ENCODE measurements at places on chromosomes 1 and 21.

- H3K27me3 ChIP-seq, result no peaks in the 10 kb centered on the region
- no peak for DNase-seq
- H3K4me1 ChIP-seq, result no peaks in the 10 kb centered on the region
- no peak overlapping the region for H3K27ac ChIP-seq
Measured at GRCh38 chr1:222417264-222417663, 130.6 kb downstream of the HHIPL2 start.

DNA sequence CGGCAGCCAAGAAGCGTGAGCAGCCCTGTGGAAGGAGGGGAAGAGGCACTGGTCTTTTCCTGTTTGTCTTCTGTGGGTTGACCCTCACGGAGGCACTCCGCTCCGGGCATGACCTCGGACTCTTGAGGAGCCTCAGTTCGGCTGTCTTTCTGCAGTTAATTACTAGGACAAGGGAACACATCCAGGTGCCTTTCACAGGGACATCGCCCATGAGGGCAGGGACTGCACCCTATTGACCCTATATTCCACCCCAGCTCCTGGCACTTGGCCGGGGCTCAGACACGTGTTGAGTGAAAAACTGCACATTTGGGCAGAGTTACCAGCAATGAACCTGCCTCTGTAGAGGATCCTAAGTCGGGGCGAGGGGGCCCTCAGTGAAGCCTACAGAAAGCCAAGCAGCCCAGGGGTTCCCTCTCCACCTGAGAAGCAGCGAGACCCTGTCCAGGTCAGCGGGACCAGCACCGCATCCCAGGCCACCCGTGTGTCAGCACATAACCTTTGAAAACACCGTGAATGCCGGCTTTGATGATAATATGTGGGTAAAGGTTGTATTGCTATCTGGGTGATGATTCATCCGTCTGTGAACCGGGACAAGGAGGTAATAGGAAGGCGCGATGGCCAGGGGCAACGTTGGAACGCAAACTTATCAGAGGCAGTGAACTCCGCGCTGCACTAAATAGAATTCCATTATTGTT, 161.4 kb upstream of the ARHGEF16 start:
- no peaks in the 10 kb centered on the region for H3K4me1 ChIP-seq
- no peak for DNase-seq
- no peak overlapping the region for H3K27ac ChIP-seq
- H3K36me3 ChIP-seq, result no peaks in the 10 kb centered on the region
- H3K27me3 ChIP-seq, result peaks cover 89% of the 10 kb centered on the region

- no peaks in the 10 kb centered on the region for H3K36me3 ChIP-seq
- DNase-seq, result no peak
- H3K4me1 ChIP-seq, result no peaks in the 10 kb centered on the region
- H3K4me3 ChIP-seq, result no peak overlapping the region
- H3K27me3 ChIP-seq, result peaks cover 15% of the 10 kb centered on the region
Measured at GRCh38 chr1:7233237-7233540, 447.9 kb downstream of the CAMTA1 start.

- no peaks in the 10 kb centered on the region for H3K4me1 ChIP-seq
- peaks cover 78% of the 10 kb centered on the region for H3K36me3 ChIP-seq
- DNase-seq, result no peak
- no peak overlapping the region for H3K4me3 ChIP-seq
- H3K27me3 ChIP-seq, result no peaks in the 10 kb centered on the region
Measured at GRCh38 chr1:156937883-156938282, 17.5 kb downstream of the LRRC71 start.

- H3K27me3 ChIP-seq, result peaks cover 91% of the 10 kb centered on the region
- no peak for DNase-seq
- H3K4me1 ChIP-seq, result peaks cover 34% of the 10 kb centered on the region
- H3K4me3 ChIP-seq, result no peak overlapping the region
- no peak overlapping the region for H3K27ac ChIP-seq
Measured at GRCh38 chr1:205451759-205452164, 4.1 kb downstream of the BLACAT1 start.

GRCh38 chr1:41626616-41627375, 142.3 kb upstream of the EDN2 start:
- no peak overlapping the region for H3K4me3 ChIP-seq
- DNase-seq, result peak; percentile 70
- H3K36me3 ChIP-seq, result no peaks in the 10 kb centered on the region
- peaks cover 41% of the 10 kb centered on the region for H3K4me1 ChIP-seq

DNA sequence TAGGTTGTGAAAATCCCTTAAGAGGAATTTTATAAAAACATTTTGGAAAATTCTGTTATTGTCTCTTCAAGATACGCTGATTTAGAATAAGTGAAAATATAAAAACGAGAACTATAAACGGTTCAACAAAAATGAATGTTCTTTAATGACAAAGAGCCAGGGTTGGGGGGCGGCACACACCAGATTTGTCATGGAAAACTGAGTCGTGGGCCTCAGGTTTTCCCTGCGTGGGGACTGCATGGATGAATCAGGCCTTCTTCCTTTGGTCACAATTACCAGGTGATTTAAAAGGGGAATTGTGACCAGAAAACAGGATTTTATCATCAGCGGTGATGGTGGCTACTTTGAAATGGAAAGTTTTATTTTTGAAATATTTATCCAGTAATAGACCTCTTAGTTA, 8.6 kb downstream of the LHX4 start:
- H3K27ac ChIP-seq, result no peak overlapping the region
- no peaks in the 10 kb centered on the region for H3K36me3 ChIP-seq
- peak; percentile 1 for DNase-seq

DNA sequence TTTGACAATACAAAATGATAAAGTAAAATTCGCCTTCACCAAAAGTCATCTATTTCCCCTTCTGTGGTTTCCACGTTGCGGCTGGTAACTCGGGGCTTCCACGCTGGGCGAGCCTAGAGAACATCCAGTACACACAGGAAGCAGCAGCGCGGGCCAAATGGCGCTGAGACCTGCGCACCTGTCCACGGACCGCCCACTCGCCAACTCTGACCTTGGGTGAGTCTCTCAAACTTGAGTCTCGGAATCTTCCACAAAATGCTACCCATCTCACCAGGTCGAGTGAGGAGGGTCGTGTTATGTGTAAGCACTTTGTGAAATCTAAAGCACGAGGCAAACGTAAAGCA, 820 bp upstream of the TTF2 start:
- H3K27ac ChIP-seq, result peak overlapping the region; percentile 85
- H3K4me1 ChIP-seq, result peaks cover 22% of the 10 kb centered on the region
- DNase-seq, result peak; percentile 88
- no peaks in the 10 kb centered on the region for H3K27me3 ChIP-seq
- H3K4me3 ChIP-seq, result peak overlapping the region; percentile 89

- H3K36me3 ChIP-seq, result no peaks in the 10 kb centered on the region
- no peak overlapping the region for H3K27ac ChIP-seq
- no peak for DNase-seq
- no peaks in the 10 kb centered on the region for H3K27me3 ChIP-seq
- H3K4me3 ChIP-seq, result no peak overlapping the region
Measured at GRCh38 chr1:16006552-16007485, 2.8 kb downstream of the SRARP start.

GRCh38 chr1:171550050-171550449, 64.7 kb downstream of the PRRC2C start:
- DNase-seq, result no peak
- no peak overlapping the region for H3K27ac ChIP-seq
- no peaks in the 10 kb centered on the region for H3K27me3 ChIP-seq
- H3K4me1 ChIP-seq, result peaks cover 8% of the 10 kb centered on the region
- H3K36me3 ChIP-seq, result peaks cover 72% of the 10 kb centered on the region

DNA sequence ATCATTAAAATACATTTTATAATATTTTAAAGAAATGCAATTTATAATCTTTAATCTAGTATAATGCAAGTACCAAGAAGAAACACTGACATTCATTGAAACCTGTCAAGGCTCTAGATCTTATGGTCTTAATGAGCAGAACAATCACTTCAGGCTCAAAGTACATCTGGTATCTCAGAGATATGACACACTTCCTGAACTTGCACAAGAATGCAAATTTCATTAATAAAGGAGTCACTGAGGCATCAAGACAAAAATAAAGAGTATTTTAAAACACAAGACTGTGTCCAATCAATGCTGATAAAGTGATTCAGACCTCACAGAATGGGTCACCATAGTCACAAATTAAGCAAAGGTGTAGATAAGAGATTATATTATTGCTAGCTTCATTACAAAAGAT, 178.1 kb downstream of the AK5 start:
- no peak overlapping the region for H3K4me3 ChIP-seq
- no peaks in the 10 kb centered on the region for H3K36me3 ChIP-seq
- H3K27me3 ChIP-seq, result no peaks in the 10 kb centered on the region

GRCh38 chr1:234841710-234842231, 231.8 kb upstream of the IRF2BP2 start:
- DNase-seq, result no peak
- H3K27ac ChIP-seq, result no peak overlapping the region
- H3K36me3 ChIP-seq, result no peaks in the 10 kb centered on the region
- H3K4me1 ChIP-seq, result peaks cover 10% of the 10 kb centered on the region
- no peaks in the 10 kb centered on the region for H3K27me3 ChIP-seq

- H3K27me3 ChIP-seq, result no peaks in the 10 kb centered on the region
- no peak overlapping the region for H3K27ac ChIP-seq
- DNase-seq, result no peak
Measured at GRCh38 chr1:94528299-94528698, 13.3 kb downstream of the F3 start.

- H3K4me3 ChIP-seq, result no peak overlapping the region
- DNase-seq, result no peak
- no peaks in the 10 kb centered on the region for H3K27me3 ChIP-seq
- H3K36me3 ChIP-seq, result no peaks in the 10 kb centered on the region
Measured at GRCh38 chr21:43632373-43632905, 26.8 kb downstream of the HSF2BP start.

GRCh38 chr1:9593492-9594465, 5.1 kb downstream of the TMEM201 start:
- DNase-seq, result no peak
- H3K36me3 ChIP-seq, result peaks cover 22% of the 10 kb centered on the region
- peaks cover 52% of the 10 kb centered on the region for H3K4me1 ChIP-seq

DNA sequence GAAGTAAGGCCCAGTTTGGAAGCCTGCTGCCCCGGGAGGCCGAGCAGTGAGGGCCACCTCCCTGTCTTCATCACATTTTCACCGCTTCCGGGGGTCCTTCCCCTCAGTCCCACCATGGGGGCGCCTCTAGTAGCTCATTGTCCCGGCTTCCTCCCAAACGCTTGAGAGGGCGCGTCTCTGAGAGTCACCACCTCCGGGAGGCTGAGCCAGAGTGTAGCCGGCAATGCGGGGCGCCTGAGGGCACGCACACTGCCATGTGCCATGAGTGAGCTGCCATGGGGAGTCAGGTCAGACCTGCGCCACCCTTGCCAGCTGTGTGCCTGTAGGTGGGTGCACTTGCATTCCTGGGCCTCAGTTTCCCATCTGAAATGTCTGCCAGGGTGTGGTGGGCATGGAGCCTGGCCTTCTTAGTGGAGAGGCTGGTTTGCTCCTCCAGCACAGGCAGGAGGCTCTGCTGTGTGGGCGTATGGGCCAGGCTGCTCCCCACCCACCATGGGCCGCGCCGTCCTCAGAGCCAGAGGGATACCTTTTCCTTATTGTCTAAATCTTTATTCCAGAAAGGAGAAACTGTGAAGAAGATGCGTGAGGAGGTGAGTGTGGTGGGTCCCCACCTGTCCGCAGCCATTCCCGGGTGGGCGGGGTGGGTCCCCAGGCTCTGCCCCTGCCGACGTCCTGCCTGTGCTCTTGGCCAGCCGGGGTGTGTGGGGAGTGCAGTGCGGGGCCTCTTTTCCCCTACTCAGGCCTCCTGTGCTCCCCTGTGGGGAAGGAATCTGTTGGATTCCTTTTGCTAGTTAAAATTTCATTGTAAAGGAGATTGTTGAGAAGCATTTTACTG, 81.3 kb upstream of the COL6A1 start:
- H3K27ac ChIP-seq, result no peak overlapping the region
- H3K36me3 ChIP-seq, result peaks cover 2% of the 10 kb centered on the region
- no peaks in the 10 kb centered on the region for H3K4me1 ChIP-seq
- H3K4me3 ChIP-seq, result no peak overlapping the region

- H3K36me3 ChIP-seq, result no peaks in the 10 kb centered on the region
- no peak overlapping the region for H3K27ac ChIP-seq
- no peaks in the 10 kb centered on the region for H3K27me3 ChIP-seq
- no peak overlapping the region for H3K4me3 ChIP-seq
- peaks cover 13% of the 10 kb centered on the region for H3K4me1 ChIP-seq
Measured at GRCh38 chr1:86922445-86922844, 8.0 kb downstream of the HS2ST1 start.

DNA sequence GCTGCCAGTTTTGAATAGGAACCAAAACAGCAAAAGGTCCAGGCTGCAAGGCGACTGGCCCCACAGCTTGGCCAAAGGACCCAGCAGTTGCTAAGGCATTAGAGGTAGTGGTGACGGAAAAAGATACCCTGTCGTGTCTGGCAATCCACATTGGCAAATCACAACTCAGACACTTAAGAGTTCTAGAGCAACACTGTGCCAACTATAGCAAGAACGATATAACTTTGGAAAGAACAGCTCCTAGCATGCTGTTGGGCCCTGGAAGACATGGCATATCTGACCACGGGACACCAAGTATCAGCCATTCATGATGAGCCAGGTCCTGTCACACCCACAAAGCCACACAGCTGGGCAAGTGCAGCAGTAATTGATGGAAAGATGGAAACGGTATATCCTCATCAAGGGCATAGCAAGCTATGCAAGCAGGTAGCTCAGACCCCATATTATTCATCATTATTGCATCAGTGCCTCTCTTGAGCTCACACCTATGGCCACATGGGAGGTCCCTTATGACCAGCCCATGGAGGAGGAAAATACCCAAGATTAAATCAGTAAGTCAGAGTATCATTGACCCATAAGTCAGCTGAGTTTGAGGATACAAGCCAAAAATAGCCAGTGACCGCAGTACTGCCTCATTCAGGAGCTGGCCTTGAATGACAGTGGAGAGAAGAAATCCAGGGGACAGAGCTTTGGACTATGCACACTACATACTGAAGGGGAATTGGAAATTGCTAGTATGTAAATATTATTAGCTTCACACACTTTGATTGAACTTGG, 221.2 kb downstream of the SETD4 start:
- no peaks in the 10 kb centered on the region for H3K4me1 ChIP-seq
- DNase-seq, result no peak
- no peaks in the 10 kb centered on the region for H3K27me3 ChIP-seq
- no peaks in the 10 kb centered on the region for H3K36me3 ChIP-seq

DNA sequence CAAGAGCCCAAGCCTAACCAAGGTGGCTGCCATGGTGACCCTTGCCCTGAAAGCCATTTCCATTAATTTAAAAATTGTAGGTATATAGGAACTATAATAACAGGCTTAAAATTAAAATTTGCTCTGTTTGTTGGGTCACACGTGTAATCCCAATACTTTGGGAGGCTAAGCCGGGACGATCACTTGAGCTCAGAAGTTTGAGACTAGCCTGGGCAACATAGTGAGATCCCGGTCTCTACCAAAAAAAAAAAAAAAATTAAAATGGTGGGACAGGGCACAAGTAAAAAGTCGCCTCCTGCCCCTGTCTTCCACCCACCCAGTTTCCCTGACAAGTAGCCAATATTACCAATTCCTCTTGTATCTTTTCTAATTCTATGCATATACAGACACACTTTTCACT, 6.6 kb downstream of the CAPZA1 start:
- H3K4me1 ChIP-seq, result peaks cover 70% of the 10 kb centered on the region
- no peak for DNase-seq
- H3K27ac ChIP-seq, result no peak overlapping the region
- H3K36me3 ChIP-seq, result no peaks in the 10 kb centered on the region
- H3K27me3 ChIP-seq, result no peaks in the 10 kb centered on the region
